ENCODE measurements at places on chromosomes 16 and 17.

DNA sequence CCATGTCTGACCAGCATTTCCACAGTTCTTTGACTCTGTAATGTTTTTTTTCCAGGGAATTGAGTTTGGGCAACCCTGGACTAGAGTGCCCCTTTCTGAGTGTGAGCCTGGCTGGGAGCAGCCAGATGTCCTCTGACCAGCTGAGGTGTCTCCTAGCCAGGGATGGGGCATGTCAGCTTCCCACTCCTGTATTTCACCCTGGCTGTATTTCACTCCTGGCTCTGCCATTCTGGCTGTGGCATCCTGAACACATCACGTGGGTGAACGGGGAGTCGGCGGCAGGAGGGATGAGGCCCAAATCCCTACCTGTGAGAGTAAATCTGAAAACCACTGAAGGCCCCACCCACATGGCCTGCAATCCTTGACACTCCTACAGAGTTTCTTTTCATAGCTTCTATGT, 31.3 kb downstream of the KDM8 start:
- H3K27me3 ChIP-seq: no peaks in the 10 kb centered on the region
- H3K4me3 ChIP-seq: no peak overlapping the region
- no peaks in the 10 kb centered on the region for H3K4me1 ChIP-seq
- DNase-seq: peak; percentile 57
- H3K36me3 ChIP-seq: peaks cover 21% of the 10 kb centered on the region

DNA sequence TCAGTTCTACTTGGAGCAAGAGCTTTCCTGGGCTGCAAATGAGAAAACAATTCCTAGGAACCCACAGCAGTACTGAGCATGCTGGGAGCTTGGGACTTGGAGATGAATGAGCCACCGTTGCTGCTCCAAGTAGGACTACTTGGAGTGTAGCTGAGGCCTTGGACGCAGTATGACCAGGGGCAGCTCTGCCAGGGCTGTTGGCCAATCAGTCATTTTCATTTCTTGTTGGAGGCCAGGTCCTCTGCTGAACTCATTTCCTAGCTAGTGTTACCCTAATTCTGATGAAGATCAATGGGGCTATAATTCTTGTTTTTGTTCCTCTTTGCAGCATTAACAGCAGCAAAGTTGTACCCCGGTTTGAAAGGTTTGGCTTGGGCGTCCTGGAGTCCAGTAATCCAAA, 8.0 kb upstream of the LGALS9 start:
- H3K27me3 ChIP-seq: no peaks in the 10 kb centered on the region
- no peaks in the 10 kb centered on the region for H3K4me1 ChIP-seq
- peaks cover 16% of the 10 kb centered on the region for H3K36me3 ChIP-seq
- no peak overlapping the region for H3K4me3 ChIP-seq
- no peak for DNase-seq

DNA sequence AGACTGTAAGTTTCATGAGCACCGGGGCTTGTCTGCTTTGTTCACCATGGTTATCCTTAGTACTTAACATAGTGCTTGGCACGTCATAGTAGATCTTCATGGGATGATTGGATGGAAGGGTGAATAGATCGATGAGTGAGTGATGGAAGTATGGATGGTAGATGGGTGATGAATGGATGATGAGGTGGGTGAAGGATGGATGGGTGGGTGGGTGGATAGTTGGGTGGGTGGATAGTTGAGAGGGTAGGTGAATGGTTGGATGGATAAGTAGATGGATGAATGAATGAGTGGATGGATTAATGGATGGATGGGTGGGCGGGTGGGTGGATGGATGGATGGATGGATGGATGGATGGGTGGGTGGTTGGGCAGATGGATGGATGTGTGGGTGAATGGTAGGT, 133.2 kb upstream of the PLCG2 start:
- DNase-seq: no peak
- no peak overlapping the region for H3K27ac ChIP-seq
- H3K4me1 ChIP-seq: no peaks in the 10 kb centered on the region
- H3K4me3 ChIP-seq: no peak overlapping the region

GRCh38 chr16:52389045-52389444, 157.9 kb downstream of the TOX3 start:
- DNase-seq: no peak
- no peaks in the 10 kb centered on the region for H3K27me3 ChIP-seq
- H3K4me3 ChIP-seq: no peak overlapping the region
- H3K27ac ChIP-seq: no peak overlapping the region
- no peaks in the 10 kb centered on the region for H3K36me3 ChIP-seq

GRCh38 chr17:43814714-43815113, 18.2 kb downstream of the MPP3 start:
- H3K27ac ChIP-seq: no peak overlapping the region
- no peak overlapping the region for H3K4me3 ChIP-seq
- peaks cover 5% of the 10 kb centered on the region for H3K36me3 ChIP-seq
- H3K27me3 ChIP-seq: no peaks in the 10 kb centered on the region
- no peaks in the 10 kb centered on the region for H3K4me1 ChIP-seq
- DNase-seq: no peak
